Neural crest cell (in vitro differentiated cells): ENCODE measurements at places on chromosomes 3 and 15.

DNA sequence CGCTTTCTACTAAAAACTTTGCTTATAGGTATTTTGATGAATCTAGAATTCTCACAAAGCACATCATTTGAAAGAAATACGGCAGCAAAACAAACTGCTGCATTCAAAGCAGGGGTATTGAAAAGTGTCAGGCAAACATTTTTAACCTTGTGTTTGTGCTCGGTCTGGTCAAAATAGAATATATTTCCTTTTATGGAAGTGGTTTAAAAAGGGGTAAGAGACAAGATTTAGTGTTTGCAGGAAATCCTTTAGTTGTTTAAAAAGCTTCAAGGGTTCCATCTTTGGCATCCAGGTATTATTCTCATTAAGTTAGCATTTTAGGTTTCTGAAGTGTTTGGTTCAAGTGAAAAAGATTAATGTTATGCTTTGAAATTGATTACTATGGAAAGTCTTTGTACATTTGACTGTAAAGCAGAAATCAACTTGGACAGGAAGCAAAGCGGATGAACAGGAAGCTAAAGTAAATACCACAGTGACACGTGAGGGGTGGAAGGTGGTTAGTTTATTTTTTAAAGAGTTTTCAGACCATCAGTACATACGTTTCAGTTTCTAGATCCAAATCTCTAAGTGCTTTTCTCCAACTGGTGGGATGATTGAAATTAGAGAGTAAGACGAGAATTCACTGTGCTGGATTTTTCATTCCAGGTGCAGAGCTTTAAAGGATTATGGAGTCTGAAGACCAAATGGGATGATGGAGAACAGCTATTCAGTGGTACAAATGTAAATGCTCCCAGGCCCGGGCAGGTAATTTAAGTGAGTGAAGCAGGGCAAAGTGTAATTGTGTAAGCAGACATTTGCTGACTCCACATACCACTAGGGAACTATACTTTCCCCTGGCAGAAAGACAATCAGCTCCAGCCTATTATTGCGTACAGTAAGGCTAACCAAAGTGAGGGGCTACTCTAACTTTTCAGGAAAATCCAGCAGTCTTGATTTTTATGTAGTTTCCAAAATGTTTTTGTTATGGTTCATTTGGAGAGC is 341.8 kb upstream of the TBL1XR1 start:
- no peaks in the 10 kb centered on the region for H3K36me3 ChIP-seq
- no peak overlapping the region for H3K4me3 ChIP-seq
- H3K27ac ChIP-seq, result peak overlapping the region; percentile 10

- DNase-seq, result no peak
- H3K4me1 ChIP-seq, result no peaks in the 10 kb centered on the region
- H3K27ac ChIP-seq, result no peak overlapping the region
- no peaks in the 10 kb centered on the region for H3K36me3 ChIP-seq
- no peak overlapping the region for H3K4me3 ChIP-seq
Observed at GRCh38 chr3:5442106-5442785, 254.7 kb downstream of the EDEM1 start.

DNA sequence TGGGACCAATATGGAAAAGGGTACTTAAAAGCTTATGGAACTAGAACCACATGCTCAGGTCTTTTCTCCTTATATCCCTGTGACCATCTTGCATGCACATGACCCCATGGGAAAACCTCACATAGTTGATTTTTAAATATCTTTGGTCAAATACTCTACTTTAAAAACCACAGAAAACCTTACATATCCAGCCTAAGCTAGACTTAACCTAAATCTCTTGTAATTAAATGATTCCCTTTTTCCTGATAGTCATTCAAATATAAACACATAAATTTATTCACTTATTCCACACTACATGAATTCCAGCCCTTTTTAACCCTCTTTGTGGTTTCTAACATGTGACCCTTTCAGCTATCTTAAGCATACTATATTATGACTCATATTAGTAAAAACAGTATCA is 46.8 kb downstream of the DNAJC13 start:
- H3K27me3 ChIP-seq, result no peaks in the 10 kb centered on the region
- H3K36me3 ChIP-seq, result peaks cover 14% of the 10 kb centered on the region
- H3K4me1 ChIP-seq, result peaks cover 2% of the 10 kb centered on the region

GRCh38 chr3:43086460-43087165 is 19.3 kb downstream of the POMGNT2 start:
- H3K4me3 ChIP-seq, result no peak overlapping the region
- DNase-seq, result no peak
- H3K27me3 ChIP-seq, result no peaks in the 10 kb centered on the region
- H3K4me1 ChIP-seq, result no peaks in the 10 kb centered on the region
- H3K36me3 ChIP-seq, result peaks cover 3% of the 10 kb centered on the region

GRCh38 chr3:119294696-119295671 is 801 bp downstream of the ARHGAP31 start:
- H3K27ac ChIP-seq, result no peak overlapping the region
- H3K36me3 ChIP-seq, result no peaks in the 10 kb centered on the region
- DNase-seq, result peak; percentile 32
